AG09319 (cell line): ENCODE measurements at places on chromosomes 12 and 14.
A peak's percentile ranks its signal among the peaks of the same experiment; 100 is the strongest.

DNA sequence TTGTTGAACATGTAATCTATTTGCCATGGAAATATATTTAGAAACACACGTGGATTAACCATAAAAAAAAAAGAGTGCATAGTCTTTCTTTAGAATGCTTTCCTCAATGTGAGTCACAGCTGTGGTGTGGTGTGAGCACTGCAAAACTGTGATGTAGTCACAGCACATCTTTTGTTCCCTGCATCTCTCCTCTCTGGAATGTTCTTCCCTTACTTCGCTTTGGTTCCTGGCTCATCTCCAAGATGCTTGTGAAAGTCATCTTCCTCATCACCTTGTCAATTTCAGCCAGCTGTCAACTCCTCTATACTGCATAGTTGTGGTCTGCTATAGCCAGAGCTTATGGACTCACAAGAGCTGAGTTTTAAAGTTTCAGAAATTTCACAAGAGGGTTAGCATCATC, 60.2 kb downstream of the STAB2 start:
- no peak for DNase-seq

DNA sequence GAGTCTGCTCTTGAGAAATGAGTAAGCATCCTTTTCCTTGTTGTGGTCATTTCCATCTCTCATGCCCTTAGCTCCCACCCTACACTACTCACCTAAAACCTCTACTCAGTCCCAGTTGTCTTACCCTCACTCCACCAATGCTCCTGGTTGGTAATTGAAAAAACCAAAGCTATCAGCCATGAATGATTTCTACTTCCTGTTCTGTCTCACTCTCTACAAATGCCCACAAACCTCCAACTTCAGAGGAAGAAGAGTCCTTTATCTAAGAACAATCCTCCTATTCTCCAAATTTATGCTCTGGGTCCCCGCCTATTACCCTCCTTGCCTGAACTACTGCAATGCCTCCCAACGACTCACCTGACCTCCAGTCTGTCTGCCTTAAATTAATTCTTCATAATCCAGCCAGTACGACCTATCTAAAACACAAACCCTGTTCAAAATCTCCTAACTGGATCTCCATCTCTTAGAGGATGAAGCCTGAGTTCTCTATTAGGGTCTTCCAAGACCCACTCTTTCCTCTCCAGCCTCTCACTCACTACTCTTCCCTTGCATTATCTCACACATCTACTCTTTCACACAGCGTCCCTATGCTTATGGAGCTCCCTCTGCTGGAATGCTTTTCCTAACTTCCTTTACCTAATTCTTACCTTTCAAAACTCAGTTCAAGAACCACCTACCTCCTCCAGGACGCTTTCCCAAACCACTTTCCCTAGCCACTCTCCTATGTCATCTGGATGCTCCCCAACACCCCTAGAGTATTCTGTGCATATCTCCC, 2.2 kb downstream of the DHRS1 start:
- DNase-seq: no peak

DNA sequence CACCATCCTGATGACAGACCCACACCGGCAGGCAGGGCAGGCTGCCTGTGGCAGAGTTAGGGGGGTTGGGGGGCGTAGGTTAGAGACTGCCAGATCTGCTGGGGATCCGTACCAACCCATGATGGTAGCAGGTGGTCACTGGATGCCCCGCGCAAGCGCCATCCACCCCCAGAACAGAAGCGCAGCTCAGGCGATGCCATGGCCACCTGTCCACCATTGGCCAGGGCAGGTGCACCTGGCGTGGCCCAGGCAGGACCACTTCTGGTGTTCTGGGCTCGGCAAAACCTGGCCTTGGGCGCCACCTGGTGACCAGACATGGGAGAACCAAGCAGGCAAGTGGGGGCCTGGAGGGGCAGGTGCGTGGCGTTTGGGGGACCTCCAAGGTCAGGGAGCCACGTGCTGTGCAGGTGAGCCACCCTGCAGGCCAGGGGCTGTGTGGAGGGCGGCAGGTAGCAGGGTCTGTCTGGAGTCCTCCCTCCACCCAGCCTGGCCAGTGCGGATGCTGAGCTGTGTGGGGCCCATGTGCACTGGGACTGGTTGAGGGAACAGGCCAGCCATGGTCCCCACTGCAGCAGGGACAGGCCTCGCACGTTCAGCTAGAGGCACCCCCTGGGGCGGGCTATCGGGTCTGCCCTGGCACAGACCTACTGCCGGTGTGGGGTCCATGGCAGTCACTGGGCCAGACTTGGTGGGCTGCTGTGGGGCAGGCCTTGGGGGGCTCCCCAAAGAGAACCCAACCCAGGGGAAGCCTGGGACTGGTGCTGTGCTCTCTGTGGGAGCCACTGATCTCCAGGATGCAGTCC, 15.6 kb downstream of the BAG5 start:
- DNase-seq: no peak

DNA sequence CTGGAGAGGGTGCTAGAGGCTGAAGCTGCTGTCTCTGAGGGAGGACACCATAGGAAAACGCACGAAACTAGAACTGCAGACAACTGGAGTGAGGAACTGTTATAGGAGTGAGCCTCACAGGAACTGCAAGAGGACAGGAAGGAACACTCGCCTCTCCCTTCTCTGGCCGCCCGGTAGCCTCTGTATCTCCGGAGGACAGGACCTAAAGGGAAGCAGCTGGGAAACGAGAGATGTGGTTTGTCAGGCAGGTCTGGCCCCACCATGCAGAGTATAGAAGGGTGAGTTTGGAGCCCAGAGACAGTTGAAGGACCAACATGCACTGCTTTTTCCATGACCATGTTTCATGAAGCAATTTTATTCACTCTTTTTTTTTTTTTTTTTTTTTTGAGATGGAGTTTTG, 127.3 kb downstream of the EFCAB11 start:
- no peak for DNase-seq

DNA sequence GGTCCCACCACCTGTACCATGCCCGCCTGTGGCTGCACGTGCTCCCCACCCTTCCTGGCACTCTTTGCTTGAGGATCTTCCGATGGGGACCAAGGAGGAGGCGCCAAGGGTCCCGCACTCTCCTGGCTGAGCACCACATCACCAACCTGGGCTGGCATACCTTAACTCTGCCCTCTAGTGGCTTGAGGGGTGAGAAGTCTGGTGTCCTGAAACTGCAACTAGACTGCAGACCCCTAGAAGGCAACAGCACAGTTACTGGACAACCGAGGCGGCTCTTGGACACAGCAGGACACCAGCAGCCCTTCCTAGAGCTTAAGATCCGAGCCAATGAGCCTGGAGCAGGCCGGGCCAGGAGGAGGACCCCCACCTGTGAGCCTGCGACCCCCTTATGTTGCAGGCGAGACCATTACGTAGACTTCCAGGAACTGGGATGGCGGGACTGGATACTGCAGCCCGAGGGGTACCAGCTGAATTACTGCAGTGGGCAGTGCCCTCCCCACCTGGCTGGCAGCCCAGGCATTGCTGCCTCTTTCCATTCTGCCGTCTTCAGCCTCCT, 1.1 kb downstream of the INHBE start:
- no peak for DNase-seq

- DNase-seq: no peak
Measured at GRCh38 chr12:131963381-131963780, 13.6 kb downstream of the EP400 start.

DNA sequence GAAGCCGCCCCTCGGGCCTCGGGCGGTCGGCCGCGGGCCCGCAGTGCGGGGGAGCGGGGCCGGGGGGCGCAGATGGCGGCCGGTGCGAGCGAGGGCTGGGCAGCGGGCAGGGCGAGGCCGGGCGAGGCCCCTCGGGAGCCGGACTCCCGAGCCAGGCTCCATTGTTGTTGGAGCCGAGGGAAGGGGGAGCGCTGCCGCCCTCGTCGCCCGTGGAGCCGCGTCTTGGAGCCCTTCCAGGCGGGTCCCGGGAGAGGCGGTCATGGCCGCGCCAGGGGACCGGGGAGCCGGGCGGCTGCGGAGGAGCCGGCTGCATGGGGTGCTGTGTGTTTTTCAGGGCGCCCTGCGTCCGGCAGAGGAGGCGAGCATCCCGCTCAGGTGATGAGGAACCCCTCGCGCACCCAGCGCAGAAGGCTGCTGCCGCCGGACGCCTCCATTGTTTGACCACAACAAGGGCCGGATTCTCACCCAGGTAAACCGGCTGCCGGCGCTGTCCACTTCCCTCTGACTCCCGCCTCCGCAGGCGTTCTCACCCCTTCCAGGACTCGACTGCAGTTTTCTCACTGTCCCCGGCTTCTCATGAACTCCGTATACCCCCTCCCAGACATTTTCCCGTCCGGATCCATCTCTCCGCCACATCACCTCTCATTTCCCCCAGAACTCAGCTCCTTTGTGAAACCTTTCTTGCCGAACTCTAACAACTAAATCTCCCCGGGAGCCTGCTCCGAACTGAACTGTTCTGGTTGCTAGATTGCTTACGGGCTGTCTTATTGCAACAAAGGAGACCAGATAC, 732 bp downstream of the ZNF664 start:
- DNase-seq: no peak

DNA sequence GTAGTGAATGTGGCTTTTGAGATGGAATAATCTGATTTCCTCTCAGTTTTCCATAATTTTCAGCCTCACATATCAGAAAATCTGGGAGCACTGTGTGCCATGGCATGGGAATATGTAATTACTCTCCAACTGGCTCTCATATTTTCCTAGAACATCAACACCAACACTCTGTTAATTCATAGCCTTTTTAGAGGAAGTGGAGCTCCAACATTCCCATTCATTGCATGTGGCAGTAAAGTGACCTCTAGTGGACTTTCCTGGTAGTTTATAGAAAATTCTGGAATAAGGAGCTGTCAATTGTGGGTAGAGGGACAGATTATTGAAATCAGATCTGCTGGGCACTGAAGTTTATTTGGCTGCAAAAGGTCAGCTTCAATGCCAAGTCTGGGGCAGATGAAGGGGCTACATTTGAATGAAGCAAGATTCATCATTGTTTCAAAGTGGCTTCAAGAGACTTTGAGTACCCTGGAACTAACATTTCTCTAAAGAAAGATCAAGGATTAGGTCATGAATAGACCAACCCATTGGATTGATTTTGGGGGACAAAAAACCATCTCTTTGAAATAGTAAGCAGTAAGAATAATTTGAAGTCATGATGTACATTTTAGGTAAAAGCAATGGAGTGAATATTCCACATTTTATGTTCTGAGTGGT, 23.6 kb upstream of the USP44 start:
- peak; percentile 7 for DNase-seq

DNA sequence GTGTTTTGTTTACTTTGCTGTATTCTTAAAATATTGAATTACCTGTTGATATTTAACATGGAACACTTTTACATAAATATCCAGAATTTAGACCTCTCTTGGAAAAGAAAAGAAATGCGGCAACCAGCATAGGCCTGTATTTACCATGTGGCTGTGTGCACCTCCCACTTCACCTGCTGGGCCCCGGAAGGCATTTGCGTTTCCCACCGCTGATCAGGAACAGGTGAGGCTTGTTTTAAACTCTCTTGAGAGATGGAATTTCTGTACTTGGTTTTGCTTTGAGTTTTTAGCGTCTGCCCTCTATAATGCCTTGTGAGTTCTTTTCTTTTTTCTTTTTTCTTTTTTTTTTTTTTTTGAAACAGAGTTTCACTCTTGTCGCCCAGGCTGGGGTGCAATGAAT, 124.2 kb downstream of the GLT1D1 start:
- DNase-seq: no peak

GRCh38 chr14:37428954-37429353, 166.1 kb downstream of the FOXA1 start:
- DNase-seq: no peak

DNA sequence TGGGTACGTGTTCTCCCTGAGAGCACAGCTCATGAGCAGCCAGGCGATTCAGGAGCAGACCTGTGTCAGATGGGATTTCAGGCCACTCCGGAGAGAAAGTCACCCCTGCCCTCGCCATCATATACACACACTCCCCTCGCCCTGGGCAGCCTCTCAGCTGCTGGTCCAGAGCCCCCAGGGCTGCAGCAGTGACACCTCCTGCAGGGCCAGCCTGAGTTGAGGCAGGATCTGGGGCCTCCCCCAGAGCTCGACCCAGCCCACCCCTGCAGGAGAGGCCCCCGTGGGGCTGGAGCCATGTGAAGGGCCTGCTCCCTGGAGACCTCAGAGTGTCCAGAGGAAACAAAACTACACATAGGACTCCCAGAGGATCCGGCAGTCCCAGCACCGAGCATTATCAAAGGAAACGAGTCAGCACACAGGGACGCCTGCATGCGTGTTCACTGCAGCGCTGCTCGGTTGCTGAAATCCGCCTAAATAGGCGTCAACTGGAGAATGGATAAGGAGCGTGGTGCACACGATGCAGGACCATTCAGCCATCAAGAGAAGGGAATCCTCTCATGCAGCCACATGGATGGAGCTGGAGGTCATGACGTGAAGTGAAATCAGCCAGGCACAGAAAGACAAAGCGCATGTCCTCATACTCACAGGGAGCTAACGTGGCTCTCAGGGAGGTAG, 104.0 kb downstream of the TNFAIP2 start:
- no peak for DNase-seq

DNA sequence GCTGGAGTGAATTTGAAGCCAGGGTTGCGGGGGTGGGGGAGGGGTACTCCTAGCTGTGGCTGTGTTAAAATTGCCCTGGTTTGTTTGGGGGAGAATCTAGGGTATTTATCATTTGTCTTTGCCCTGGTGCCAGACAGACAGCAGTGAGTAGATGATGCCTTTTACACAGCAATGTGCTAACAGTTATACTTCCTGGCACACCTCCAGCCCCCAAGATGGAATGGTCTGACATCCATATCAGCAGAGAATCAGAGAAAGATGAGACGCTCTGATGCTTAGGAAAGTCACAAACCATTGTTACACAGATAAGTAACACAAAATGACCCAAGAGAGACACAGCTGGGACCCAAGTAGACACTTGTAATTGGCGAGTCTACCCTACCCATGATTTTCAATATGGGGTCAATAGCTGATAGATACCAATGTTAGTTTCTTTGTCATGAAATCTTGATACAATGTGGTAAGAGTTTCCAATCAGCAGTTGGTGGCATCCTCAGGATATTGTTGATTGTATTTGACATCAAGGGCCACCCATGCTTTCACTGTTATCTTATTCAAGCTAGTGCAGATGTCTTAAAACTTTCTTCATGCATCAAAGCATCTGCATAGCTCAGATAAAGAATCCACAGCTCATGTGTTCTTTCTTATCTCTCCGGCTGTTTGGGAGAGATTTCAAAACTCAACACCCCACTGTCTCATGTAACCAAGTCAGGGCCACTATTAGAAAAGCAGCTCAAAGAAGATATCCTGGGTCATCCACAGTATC, 2.6 kb upstream of the PRKAB1 start:
- DNase-seq: no peak

DNA sequence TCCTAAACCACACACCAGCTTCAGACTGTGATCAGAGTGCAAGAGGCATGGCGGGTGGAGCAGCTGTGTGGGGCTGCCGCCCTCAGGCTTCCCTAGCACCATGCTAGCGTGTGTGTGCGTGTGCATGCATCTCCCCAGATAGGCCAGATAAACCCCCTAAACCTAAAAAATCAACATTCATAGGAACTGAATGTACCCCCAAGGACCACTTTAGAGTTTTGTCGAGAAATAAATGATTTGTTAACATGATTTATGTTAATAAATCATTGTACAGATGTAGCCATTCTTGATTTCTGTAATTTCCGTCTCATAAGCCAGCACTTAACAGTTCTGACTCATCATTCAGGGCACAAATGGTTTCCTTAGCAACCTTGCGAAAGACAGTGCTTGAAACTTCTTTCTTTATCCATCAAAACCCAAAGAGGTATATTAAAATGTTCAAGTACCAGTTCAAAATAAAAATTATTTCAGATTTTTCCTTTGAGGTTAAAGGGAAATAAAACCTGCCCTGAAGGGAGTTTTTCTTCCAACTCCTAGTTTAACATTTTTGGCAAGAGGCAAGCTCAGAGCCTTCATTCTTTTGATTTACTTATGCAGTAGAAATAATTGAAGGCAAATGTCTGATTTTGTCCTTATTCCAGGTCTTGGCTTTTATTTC, 206.2 kb upstream of the RGS6 start:
- DNase-seq: peak; percentile 61
